Stimulated activated CD4-positive, alpha-beta T cell treated with anti-CD3 and anti-CD28 coated beads, Interleukin-1b, Interleukin-23, amount 100 ng/mL, for 1 hour (primary cell): ENCODE measurements at places on chromosomes 3 and 15.

DNA sequence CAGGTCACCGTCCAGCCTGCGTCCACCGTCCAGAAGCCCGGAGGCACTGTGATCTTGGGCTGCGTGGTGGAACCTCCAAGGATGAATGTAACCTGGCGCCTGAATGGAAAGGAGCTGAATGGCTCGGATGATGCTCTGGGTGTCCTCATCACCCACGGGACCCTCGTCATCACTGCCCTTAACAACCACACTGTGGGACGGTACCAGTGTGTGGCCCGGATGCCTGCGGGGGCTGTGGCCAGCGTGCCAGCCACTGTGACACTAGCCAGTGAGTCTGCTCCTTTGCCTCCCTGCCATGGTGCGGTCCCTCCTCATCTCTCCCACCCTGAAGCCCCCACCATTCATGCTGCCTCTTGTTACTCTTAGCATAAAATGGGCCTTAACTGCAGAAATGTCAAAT lies 39.2 kb downstream of the BOC start:
- DNase-seq: no peak

- DNase-seq: no peak
These were observed 16.1 kb upstream of the LYSMD4 start for GRCh38 chr15:99749386-99749785.

- no peak for DNase-seq
These were observed 27.5 kb downstream of the RARB start for GRCh38 chr3:25455441-25456132.

DNA sequence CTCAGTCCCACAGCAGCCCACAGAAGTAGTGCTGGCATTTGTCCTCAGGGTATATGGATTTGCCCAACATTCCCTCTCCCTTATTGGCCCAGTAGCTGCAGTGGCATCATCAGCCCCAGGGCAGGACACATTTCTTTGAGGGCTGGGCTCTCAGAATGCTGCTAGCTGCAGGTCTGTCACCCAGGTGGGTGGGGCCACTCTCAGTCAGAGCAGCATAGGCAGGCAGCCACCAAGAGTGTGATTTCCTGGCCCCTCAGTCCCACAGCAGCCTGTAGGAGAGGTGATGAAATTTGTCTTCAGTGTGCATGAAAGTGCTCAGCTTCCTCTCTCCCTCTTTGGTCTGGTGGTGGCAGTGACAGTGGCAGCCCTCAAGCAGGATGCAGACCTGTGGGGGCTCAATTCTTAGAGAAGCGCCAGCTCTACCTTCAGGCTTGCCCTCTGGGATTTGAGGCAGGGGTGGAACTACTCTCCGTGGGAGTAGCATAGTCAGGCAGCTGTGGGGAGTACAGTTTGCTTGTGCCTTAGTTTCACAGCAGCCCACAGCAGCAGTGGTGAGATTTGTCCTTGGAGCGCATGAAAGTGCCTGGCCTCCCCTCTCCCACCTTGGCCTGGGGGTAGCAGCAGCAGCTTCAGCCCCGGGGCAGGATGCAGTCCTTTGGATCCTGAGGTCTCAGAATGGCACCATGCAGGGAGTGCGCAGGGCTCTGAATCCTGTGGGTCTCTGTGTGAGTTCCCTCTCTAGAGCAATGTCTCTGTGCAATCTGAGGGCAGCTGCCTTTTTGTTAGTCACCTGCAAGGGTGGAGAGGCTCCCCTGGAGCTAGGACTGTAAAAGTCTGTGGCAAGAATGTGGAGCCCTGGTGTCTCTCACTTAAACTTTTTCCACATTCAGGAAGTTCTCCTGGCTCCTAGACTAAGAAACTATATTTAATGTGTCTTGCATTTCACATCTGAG lies 1229.1 kb downstream of the ROBO2 start:
- no peak for DNase-seq

- no peak for DNase-seq
These were observed 7.6 kb downstream of the SHF start for GRCh38 chr15:45180201-45180600.

DNA sequence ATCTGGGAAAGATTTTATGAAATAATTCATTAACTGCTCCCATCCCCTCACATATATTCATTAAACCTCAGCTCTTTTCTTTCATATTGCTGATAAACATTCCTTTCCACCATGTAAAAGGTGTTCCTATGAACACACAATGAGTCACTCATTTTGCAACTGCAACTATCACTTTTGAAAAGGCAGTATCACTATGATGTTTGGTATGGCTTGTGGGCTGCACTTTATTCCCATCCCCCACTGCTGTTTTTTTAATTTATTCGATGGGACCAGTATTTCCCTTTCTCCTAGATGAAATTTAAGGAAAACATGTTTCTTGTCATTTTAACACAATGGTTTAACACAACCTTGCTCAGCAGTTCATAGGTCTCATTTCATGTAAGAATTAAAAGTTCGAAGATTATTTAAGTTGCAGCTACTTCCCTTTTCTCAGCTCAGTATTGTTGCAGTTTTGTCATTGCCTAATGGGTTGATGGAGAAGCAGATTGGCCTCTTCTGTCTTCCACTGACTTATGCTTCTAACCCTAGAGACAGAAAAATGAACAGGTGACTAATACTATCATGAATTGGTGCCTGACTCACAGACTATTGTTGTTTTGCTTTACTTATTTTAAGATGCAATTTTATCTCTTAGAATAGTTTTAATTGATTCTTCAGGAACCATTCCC lies 280.3 kb downstream of the ZPLD1 start:
- no peak for DNase-seq

- no peak for DNase-seq
These were observed 45.7 kb downstream of the PRR23E start for GRCh38 chr3:127238602-127239001.

- peak; percentile 3 for DNase-seq
These were observed 37.0 kb downstream of the CDC25A start for GRCh38 chr3:48151058-48151806.

DNA sequence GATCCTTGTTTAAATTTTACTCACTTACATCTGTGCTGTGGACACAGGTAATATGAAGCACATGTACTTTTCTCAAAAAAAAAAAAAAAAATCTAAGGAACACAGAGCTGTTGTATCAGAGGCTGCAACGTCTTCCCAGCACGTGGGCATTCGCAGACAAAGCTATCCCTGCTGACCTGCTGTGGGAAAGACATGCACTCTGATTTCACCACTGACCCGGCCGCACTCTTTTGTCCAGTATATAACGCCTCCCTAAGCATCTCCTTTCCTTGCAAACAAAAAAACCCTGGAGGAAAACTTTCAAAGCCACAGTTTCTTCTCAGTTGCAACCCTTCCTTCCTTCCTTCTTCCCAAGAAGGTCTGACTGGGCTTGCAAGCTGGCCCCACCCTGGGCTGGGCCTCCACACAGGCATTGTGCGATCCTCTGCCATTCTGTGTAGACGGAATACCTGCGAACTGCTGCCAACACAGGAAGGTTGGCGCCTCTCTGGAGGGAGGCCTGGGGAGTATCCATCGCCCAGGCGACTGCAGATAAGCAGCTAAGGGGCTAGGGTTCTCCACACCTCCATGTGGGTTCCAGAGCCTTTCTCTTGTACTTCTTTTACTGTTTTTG lies 50.8 kb downstream of the SLC12A8 start:
- DNase-seq: no peak

DNA sequence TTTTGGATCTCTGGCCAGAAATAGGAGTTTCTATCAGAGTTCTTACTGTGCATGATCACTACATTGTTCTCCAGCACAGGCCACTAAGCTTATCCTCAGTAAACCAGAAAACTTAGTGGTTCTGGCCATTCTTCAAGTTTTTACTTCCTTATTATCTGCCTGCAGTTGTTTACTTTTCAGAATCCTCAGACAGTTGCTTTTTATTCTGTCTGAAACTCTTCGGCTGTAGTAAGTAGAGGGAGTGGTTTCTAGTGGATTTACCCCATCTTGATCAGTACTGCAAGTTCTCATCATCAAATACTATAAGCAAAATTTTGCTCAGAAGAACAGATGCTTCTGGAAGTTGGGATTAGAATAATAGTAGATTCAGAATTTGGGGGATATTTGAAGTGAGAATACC lies 193.0 kb upstream of the RARB start:
- no peak for DNase-seq

DNA sequence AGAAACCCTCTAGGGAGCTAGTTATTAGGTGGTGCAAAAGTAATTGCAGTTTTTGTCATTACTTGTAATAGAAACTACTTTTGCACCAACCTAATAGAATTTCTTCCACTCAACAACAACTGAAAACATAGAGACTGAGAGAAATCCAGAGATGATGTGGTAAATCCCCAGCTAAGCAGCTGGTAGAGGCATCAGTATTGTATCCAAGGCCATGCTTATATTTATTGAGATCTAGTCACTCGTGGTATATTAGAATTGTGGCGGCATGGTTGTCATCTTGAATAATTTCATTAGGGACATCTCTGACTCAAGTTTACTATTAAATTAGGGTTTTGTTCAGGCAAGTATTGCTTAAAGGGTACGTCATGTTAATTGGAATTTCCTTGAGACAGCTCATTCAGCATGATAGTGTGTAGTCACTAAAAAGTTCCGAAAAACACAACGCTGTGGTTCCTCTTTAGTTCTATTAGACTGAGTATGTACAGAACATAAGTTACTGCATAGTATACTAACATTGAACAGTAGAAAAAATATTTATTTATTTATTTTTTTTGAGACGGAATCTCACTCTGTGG lies 35.3 kb downstream of the PAK2 start:
- DNase-seq: no peak
